ENCODE measurements at places on chromosomes 1 and 21.
A peak's percentile ranks its signal among the peaks of the same experiment; 100 is the strongest.

- DNase-seq, result no peak
These were observed 156.2 kb downstream of the TGFBR3 start for GRCh38 chr1:91729621-91730358.

GRCh38 chr21:14267076-14267475 is 51.1 kb downstream of the RBM11 start:
- DNase-seq, result no peak

DNA sequence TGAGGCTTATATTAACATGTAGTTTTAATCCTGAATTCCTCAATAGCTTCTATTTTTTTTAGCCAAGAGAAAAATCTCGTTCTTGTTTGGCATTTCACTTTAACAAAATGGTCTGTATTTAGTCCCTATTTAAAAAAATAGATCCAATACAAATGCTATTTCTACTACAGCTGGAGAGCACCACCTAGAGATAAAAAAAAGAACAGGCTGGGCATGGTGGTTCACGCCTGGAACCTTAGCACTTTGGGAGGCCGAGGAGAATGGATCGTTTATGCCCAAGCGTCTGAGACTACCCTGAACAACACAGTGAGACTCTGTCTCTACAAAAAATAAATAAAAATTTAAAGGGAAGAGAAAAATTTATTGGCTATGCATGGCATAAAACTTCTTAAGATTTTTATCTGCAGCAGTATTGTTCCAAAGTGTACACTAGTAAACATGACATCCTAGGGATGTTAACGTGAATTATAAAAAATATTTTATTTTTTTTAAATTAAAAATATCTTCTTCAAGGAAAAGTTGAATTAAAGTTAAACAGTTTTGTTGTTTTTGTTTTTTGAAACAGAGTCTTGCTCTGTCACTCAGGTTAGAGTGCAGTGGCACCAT is 4.4 kb downstream of the ST7L start:
- DNase-seq, result no peak

- peak; percentile 68 for DNase-seq
These were observed 1.1 kb downstream of the CRCT1 start for GRCh38 chr1:152515434-152515783.

- no peak for DNase-seq
These were observed 61.3 kb downstream of the PUM1 start for GRCh38 chr1:31004231-31004621.

- no peak for DNase-seq
These were observed 65.2 kb downstream of the AGPAT3 start for GRCh38 chr21:43930074-43930847.

DNA sequence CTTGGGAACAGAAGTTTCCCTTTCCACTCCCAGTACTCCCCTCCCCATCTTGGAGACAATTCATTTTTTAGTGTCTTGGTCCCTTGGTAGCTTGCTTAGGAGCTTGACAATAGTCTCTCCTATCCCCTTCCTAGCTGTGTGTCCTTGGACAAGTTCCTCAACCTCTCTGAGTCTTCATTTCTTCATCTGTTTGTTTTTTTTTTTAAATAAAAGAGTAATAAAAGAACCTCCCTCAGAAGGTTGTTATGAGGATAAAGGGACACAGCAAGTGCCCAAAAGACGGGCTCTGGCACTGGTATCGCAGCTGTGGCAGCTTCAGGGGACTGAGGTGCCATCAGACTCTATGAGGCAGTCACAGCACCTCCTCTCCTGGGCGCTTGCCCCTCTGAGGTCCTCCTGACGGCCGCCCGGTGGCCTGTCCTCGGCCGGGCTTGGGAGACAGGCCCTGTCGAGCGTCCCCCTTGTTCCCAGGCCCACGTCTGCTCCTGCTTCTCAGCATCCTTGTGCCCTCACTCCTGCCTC is 689.2 kb downstream of the MATN1 start:
- no peak for DNase-seq

- DNase-seq, result no peak
These were observed 12.3 kb upstream of the RGS4 start for GRCh38 chr1:163056831-163057230.

DNA sequence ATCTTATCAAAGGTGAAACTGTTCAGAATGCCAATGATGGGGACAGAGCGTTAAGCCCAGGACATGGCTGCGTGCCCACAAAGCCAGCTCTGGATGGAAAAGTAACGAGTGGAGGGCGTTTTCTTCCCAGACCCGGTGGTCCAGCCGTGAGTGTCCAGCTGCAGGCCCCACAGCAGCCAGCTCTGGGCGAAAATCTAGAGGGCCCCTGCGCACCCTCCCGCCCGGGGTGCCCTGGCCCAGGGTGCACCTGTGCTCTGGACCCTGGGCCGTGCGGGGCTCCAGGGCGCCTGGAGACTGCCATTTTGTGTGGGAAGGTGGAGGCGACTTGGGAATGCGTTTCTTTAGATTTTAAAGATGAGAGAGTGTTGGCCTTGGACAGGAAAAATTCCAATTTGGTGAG is 58.8 kb downstream of the SKI start:
- no peak for DNase-seq

DNA sequence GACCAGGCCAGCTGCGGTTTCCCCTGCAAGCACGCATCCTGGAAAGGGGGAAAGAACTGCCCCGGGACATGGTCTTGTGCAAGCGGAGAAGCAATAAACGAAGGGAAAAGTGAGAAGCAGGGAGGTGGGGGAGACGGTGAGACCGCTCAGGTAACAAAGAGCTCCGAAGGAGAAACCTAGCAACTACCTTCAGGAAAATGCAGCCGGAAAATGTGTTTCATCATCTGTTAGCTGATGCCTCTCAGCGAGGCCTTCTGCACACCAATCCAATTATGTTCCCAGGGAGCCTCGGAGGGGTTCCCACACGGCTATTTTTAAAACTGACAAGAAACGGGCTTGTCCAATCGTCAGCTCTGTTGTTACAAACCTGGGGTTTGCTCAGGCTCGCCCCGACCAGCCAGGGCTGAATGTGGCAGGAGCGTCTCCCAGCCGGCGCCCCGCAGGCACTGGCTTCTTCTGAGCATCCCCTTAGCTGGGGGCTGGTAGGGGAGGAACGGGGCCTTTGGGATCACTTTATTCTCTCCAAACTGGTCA is 3.4 kb downstream of the RIPK4 start:
- peak; percentile 56 for DNase-seq

- DNase-seq, result no peak
These were observed 67.0 kb upstream of the DYNLT5 start for GRCh38 chr1:66685265-66685664.

DNA sequence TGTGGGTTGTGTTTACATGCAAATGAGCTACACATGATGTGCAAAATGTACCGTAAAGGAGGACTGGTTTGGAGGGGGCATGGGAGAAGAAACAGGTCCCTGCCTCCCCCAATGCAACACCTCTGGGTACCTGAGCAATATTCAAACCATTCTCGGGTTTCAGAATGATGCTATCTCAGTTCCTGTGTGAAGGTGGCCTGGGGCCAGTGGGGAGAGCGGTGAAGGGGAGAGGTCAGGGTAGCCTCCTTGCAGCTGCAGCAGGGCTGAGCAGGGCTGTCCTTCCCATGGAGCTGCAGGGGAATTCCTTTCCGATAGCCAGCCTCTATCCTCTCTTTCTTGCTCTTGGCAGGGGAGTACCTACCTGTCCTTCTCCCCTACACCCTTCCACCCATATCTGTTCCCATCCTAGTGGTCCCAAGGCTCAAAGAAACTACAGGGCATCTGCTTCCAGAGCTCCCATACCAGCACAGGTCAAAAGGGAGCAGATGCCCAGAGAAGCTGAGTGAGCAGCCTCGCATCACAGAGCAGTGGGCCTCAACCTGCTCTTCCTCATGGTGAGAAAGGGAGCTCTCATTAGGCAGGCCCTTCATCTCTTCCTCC is 11.9 kb downstream of the MEF2D start:
- DNase-seq, result no peak

DNA sequence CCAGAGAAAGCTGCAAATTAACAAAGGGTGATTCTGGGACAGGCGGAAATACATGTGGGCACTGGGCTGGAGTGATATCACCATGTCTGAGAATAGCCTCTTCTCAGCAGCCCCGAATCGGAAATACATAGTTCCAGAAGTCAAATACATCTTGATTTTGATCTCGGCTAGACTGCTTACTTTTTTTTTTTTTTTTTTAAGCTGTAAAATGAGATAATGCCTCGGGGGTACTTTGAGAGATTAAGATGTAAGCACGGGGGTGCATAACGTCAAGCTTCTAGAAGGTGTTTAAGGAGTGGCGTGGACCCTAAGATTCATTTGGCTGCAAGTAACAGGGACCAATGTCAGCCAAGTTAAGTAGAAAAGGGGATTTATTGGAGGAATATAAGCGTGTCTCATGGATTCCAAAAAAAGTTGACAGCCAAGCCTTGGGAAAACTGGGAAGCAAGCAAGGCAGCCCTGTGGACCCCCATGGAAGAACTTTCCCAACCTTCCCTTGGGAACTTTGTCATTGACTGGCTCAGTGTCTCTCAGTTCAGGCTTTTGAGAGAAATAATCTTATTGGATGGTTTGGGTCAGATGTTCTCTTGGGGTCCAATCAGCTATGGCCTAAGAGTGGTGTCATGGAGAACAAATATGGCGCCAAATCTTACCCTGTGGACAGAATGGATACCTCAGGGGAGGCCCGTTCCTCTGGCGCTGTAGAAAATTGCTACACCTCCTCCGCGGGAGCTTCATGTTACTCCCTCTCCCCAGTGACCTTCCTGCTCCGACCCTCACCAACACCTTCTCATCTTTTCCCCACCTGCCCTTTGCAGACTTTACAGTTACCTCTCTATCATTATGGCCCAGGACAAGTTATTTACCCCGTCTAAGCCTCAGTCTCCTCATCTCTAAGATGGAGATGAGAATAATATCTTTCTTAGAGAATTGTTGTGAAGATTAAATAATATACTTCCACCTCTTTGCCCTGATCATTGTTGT is 186.6 kb downstream of the KAZN start:
- DNase-seq, result no peak

DNA sequence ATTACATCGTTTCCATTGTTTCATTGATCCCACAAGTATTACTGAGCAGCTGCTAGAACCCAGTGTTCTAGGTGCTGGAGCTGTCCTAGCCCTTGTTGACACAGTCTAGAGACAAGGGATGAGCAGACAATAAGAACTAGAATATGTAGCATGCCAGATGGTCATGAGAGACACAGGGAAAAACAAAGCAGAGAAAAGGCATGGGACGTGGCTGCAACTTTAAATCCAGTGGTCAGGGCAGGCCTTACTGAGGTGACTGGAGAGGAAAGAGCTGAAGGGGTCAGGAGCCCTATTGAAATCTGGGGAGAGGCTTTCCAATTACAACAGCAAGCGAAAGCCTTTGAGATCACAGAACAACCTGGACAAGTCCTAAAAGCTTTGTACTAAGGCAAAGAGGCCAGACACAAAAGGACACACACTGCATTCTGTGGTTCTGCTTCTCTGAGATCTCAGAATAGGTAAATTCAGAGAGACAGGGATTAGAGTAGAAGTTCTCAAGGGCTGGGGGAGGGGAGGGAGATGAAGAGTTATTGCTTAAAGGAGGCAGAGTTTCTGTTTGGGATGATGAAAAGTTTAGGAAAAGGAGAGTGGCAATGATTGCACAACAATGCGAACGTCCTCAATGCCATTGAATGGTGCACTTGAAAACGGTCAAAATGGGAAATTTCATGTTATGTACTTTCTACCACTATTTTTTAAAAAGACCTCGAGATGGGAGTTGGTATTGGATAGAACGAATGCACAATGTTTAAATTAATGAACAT is 467.4 kb upstream of the VAMP3 start:
- DNase-seq, result no peak

GRCh38 chr1:96521994-96522760 is 199.4 kb upstream of the PTBP2 start:
- no peak for DNase-seq

DNA sequence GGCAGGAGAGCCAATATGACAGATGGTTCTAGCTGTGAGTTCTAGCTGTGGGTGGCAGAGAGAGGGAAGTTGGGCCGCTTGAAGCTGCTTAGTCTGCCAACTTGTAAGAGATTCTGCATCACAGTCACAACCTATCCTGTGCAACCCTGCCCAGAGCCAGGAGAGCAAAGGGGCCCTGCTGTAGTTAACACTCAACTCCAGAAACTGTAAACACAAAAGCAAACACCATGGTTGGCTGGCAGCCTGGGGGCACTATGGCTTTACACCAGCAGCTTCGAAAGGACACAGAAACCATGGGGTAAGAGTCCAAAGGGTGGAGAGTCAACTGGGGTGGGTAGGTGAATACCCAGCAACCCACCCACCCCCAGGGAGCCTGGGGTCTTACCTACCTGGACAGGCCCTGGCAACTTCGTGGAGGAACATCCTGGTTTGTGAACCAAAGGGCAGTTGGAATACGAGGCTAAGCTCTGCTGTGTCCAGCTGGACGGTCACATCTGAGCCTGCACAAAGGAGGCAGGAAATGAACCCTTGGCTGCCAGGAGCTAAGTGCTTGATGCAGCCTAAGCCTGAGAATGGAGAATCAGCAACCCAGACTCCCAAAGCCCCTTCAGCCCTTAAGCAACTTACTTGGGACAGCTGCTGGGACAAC is 6.4 kb downstream of the INPP5B start:
- no peak for DNase-seq

DNA sequence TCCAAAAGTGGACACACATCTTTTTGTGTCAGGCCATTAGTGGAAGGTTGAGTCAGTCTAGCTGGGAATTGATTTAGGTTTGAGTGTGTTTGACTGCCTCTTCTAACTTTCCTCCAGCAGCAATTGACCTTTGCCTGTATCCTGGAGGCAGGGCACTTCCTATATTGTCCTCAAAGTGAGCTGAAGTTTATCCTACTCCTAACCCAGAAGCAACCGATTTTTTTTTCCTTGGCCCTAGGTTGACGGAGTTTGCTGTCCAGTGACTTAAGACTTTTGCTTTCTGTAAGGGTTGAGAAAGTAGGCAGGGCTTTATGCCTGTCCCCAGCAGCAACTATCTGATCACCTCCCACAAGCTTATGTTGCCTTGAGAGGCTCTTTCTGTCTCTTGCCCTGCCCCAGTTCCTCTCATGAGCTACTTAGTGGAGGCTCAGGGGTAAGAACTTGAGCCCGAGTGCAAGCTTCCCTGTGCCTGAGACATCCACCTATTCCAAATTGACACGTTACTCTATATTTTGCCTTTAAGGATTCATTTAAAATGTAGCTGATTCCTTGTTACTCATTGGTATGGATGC is 30.9 kb downstream of the SLC35F3 start:
- DNase-seq, result no peak

DNA sequence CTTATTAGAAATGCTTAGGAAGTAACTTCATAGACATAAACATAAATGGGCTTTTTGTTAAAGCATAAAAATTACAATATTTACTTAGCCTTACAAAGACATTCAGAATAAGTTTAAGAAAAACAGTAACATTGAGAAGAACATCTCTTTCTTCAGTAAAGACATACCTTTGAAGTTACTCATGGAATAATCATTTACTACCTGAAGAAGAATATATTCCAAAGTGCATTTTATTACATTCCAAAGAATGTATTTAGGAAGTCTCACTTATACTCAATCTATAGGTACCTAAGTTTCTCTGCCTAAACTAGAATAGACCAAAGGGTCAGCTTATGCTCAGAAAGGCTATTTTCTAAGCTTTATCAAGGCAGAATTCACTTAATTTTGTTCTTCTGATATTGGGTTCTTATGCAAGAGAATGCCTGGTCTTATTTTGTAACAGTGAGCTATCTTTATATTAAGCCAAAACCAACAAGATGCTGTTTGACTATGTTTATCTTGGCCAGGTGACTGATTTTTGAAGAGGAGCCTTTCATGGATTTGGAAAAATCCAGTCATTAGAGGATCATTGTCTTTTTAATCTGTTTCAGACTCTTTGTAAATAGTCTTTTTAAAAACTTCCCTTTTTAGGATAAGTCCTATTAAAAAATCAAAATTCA is 110.1 kb downstream of the OLFML2B start:
- DNase-seq, result no peak

- DNase-seq, result no peak
These were observed 33.5 kb downstream of the RXRG start for GRCh38 chr1:165411396-165411795.

GRCh38 chr1:66090859-66091457 is 298.3 kb downstream of the PDE4B start:
- DNase-seq, result no peak
